ENCODE measurements at places on chromosomes 3 and 15.
A peak's percentile ranks its signal among the peaks of the same experiment; 100 is the strongest.

GRCh38 chr3:12187448-12188327 is 29.0 kb upstream of the TIMP4 start:
- no peak for DNase-seq

GRCh38 chr3:33941804-33942203 is 143.4 kb downstream of the PDCD6IP start:
- DNase-seq = no peak

GRCh38 chr15:30882849-30883433 is 20.8 kb upstream of the FAN1 start:
- no peak for DNase-seq

DNA sequence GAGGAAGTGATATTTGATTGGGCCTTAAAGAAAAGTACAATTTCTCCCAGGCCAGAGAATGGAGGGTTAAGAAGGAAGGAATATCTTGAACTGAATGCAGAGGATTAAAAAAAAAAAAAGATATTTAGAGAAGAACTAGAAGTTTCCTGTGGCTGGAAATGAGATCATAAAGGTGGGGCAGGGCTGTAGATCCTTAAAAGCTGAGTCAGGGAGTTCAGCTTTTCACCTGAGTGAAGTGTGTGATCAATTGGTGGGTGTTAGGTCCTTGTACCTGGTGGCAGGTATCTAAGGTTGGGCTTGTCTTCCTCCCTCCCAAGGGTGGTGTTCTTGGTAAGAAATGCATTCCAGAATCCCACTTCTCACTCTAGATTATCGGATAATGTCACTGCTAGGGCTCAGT is 11.8 kb downstream of the CEMIP start:
- DNase-seq = no peak

DNA sequence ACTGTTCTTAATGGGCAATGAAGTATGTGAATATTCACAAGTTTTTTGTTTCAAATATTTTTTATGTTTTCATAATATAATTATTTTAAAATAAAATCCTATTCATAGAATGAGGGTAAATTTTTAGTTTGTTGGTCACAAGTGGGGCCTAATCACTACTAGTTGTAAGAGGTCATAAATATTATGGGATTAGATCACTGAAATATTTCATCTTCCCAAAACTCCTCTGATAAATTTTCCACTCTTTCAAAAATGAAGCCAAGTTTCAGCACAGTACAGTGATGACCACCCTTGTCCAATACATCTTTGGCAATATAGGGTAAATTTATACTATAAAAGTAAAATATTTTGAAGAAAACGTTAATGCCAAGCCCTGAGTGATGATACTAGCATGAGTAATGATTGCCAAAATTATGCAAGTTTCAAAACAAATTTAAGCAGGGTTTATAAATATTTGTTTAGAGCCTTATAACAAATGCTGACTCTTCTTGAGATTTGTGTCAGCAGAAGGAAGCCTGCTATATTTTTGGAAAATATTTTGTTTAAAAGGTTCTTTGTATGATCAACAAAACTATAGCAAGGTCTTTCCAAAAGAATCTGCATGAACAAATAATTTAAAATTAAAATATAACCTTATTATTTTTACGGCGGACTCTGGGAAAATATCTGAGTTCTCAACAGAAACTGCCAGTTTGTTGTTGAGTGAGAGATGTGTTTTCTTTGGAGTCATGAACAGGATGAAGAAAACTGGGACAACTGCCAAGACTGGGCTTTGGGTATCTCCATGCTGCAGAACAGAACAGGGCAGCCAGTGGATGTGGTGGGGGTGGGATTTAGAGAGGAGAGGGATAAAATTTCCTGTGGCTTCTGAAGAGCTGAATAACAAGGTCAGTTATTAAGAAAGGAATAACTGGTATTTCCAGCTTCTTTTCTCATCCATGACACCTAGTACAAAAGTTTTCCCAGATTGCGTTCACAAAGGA is 17.9 kb upstream of the TM4SF1 start:
- peak; percentile 72 for DNase-seq

DNA sequence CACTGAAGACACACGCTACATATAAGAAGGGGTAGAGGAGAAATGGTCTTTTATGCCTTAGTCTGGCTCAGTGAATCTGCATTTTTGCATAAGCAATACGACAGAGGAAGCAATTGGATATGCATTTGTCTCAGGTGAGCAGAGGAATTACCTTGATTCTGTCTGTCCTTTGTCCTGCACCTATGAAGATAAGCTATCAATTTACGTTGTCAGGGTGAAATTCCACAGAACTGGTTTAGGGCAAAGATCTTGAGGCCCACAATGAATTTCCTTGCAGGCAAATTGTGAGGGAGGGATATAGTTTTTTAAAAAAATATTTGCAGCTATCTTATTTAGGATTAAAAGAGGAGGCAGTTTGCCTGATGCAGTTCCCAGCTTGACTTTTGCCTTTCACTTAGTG is 31.6 kb upstream of the MASP1 start:
- DNase-seq = no peak

- no peak for DNase-seq
Measured at GRCh38 chr3:13415236-13415986, 4.7 kb downstream of the NUP210 start.

Data from NCI-H1092 (cell line).